ENCODE measurements at places on chromosomes 2 and 18.

GRCh38 chr2:1619556-1619955, 124.8 kb downstream of the PXDN start:
- no peak for DNase-seq

GRCh38 chr18:55136258-55136657, 177.0 kb upstream of the CCDC68 start:
- DNase-seq = no peak

GRCh38 chr2:29113891-29114321, 1.3 kb upstream of the CLIP4 start:
- no peak for DNase-seq

DNA sequence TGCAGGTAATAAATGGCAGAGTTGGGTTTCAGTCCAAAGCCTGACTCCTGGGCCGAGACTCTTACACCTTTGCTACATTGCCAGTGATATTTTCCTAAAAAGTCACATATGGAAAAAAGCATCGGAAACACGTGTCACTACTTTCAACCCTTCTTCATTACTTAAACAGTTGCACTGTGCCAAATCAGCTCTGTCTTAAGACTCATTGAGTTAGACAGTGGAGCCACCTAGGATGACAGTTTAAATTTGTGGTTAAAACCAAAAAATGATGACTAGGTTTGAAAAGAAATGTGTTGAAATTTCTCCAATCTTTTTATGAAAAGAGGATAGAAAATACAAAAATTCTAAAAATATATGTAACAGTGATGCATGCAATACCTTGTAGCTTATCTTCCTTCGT, 97.5 kb downstream of the TMEM247 start:
- DNase-seq = no peak

- DNase-seq = no peak
Measured at GRCh38 chr2:198337368-198337767, 533.0 kb downstream of the PLCL1 start.

DNA sequence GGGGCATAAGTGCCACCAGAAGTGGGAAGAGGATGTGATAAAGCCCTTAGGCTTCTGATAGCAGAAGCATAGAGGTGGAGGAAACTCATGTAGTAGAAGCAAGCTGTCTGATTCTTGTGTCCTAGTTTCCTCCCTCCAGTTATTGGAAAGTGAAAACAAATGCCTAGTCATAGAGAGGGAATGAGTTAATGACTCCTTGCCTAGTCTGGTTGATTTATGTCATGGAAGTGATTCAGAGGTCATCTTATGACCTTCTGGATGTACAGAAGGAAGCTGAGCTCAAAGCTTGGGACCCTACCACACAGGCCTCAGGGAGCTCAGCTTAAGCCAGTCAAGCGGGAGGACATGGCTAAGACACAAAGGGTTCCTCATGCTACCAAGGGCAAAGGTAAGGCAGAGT, 232.2 kb downstream of the THSD7B start:
- no peak for DNase-seq

GRCh38 chr2:97845133-97845532, 131.8 kb downstream of the ZAP70 start:
- no peak for DNase-seq

- no peak for DNase-seq
Measured at GRCh38 chr2:19899985-19900930, 1.5 kb downstream of the TTC32 start.

GRCh38 chr2:48440103-48440390, 89.9 kb upstream of the STON1 start:
- DNase-seq = no peak

DNA sequence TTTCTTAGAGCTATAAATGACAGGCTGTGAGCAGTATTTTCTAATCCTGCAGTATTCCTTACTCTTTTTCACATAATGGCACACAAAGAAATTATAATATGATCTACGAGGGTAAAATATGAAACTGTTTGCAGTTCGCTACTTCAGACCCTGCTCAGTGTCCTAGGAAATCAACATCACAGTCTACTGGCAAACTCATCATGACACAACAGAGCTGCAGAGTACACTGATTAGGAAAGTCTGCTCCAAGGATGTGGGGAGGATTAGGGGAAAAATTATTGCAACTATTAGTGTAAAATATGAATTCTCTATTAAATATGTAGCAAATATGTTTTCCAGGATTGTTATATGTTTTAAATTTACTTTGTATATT, 149.2 kb upstream of the REG3G start:
- DNase-seq = no peak

DNA sequence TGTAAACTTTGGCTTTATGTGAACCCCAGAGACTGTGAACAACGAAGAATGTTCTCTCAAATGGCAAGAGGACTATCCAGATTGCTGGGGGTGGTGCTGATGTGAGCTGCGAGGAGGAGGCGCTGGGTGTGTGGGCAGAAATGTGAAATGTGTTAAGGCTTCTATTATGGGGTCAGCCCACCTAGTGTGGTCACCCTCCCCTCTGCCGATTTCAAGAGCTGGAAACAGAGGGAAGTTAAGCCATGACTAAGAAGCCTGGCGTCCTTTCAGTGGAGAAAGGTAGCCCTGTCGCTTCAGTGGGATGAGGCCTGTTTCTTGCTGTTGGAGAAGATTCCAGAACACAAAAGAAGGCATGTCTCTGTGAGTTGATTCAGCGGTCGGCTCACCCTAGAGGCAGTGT, 89.0 kb upstream of the KCTD1 start:
- no peak for DNase-seq

- no peak for DNase-seq
Measured at GRCh38 chr18:7941533-7941932, 374.4 kb downstream of the PTPRM start.

- no peak for DNase-seq
Measured at GRCh38 chr2:58906081-58906645, 665.0 kb upstream of the FANCL start.

GRCh38 chr2:234366891-234367290, 130.0 kb downstream of the ARL4C start:
- DNase-seq = no peak

GRCh38 chr18:22161090-22161489, 8.3 kb upstream of the GATA6 start:
- no peak for DNase-seq

DNA sequence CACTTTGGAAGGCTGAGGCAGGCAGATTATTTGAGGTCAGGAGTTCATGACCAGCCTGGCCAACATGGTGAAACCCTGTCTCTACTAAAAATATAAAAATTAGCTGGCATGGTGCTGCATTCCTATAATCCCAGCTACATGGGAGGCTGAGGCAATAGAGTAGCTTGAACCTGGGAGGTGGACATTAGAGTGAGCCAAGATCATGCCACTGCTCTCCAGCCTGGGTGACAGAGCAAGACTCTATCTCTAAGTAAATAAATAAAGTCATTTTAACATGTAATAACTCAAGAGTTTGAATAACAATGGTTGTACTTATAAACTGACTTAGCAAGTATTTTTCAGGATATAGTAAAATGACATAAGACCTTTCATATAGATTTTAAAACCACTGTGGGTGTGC, 169.3 kb upstream of the FN1 start:
- no peak for DNase-seq

GRCh38 chr18:24987303-24988252, 364.4 kb downstream of the ZNF521 start:
- no peak for DNase-seq

GRCh38 chr2:119605096-119605495, 60.8 kb downstream of the CFAP221 start:
- no peak for DNase-seq

GRCh38 chr2:236626391-236627150, 56.9 kb downstream of the ACKR3 start:
- no peak for DNase-seq

DNA sequence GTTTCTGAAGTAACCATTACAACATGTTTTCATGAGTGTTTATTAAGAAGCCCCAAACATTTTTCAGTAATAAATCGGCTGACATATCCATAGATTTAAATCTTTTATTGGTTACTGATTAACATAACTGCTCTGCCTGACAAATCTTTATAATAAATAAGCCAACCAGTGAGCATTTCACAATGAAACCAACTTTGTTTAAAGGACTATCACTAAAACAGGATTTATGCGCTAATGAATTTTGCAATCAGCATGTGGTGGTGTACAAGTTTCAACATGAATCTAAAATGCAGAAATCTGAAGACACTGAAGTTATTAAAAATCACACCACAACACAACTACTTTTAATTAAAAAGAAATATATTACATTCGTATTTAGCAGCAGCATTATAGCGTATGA, 166.7 kb downstream of the MEIS1 start:
- DNase-seq = no peak

GRCh38 chr18:62736077-62736855, 20.9 kb downstream of the PHLPP1 start:
- no peak for DNase-seq

DNA sequence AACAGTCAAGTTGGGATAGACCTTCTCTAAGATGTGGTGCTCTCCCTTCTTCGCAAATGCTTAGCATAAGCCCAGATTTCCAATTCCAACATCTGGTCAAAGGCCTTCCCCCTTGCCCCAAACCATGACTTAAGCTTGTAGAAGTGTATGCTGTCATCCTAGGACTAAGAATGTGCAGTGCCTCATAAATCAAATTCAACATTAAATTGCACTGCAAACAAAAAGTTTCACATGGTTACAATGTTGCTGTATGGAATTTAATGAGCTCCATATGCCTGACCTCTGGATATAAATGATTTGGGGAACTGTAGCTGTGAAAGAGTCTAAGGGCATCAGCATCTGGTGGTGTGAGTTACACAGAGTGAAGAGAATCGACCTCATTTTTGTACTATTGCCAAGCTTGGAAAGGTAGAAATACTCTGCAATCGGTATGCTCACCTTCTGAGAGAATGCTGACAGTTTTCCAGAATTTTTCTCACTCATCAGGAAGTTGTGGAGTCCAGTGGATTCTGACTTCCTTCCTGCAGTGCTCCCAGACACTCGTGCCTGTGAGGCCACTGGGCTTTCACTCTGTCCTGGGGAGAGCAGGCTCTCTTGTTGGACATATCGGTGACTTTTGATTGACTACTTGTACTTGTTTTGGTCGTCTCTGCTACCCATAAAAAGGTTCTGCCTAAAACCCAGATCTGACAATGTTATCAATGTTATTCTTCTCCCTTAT, 40.6 kb downstream of the FASTKD2 start:
- no peak for DNase-seq

DNA sequence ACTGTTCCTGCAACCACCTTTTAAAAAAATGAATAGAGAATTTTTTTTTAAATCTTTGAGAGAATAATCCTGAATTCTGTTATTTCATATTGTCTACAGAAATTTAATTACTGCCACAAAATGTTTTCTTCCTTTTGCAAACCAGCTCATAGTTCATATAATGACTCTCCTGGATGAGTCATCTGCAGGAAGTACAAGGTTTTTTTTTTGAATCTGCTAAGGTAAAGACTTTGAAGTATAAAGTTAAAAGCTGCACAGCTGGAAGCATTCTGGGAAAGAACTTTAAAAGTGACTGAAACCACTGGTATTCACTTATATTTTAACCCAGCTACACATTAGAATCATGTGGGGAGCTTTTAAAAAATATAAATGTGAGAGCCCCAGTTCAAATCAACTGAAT, 25.4 kb downstream of the SESTD1 start:
- no peak for DNase-seq

DNA sequence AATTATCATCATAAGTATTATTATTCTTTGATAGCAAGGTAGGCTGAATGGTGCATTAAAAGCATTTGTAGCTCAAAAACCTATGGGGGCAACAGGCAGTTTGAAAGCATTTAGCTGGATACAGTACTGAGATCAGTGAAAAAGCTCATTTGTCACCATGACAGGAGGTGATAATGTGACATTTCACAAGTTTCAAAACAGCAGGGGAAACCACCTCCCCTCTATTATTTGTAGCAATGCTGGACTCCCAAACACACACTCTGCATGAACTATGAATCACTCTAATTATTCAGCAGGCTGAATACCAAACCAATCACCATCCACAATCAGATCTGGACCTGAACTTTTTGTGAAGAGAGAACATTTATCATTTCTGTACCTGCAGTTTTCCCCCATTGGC, 63.4 kb downstream of the MYO5B start:
- DNase-seq = no peak

GRCh38 chr2:203835420-203835819, 32.2 kb upstream of the CTLA4 start:
- no peak for DNase-seq

- no peak for DNase-seq
Measured at GRCh38 chr2:164662066-164662465, 40.8 kb upstream of the GRB14 start.

DNA sequence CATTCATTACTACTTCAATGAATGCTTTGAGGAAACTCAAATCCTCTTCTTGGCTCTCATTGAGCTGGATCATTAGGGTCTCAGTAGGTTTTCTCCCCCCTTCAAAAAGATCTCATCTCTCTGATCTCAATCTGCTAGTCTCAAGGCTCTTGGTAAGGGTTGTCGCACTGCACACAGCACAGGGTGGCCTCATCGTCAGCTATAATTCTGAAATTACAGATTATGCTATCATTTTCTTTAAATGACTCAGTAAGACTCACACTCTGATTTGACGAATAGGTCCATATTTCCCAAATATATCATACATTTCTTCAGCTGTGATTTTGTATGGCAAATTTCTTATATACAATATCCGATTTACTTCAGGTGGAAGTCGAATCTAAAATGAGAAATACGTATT, 2.3 kb downstream of the SF3B6 start:
- no peak for DNase-seq

GRCh38 chr2:10407841-10408648, 40.1 kb downstream of the ODC1 start:
- DNase-seq = peak; percentile 49

- DNase-seq = no peak
Measured at GRCh38 chr2:165560377-165560988, 91.0 kb downstream of the CSRNP3 start.

DNA sequence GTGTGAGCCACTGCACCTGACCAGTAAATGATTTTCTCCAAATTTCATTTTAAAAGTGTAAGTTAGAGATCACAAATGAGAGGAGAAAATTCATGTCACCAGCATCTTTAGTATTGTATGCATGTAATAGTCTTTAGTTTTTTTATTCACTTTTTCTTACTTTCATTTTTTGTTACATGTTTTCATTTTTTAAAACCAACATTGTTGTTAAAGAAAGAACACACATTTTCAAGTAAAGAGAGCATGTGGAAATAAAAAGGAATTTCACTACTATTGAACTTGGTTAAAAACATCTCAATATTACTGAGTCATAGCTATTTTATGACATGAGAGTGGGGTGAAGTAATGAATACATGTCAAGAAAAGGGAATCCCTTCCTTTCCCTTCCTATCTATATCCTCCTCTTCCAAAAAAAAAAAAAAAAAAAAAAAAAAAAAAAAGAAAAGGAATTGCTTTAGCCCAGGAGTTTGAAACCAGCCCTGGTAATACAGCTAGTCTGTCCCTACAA, 29.1 kb upstream of the PMAIP1 start:
- DNase-seq = no peak
